Heart right ventricle (tissue), 16 donors: ENCODE measurements at places on chromosomes 12 and 14. TPM values are rescaled to one million over a fixed set of nuclear protein-coding genes. Genes with fewer than 3 reads are reported as not detected.

GRCh38 chr12:76766161-76766560 is 2.2 kb downstream of the ZDHHC17 start:
- no peak for DNase-seq

GRCh38 chr12:11568762-11569478 is 80.6 kb upstream of the ETV6 start:
- no peak for DNase-seq

DNA sequence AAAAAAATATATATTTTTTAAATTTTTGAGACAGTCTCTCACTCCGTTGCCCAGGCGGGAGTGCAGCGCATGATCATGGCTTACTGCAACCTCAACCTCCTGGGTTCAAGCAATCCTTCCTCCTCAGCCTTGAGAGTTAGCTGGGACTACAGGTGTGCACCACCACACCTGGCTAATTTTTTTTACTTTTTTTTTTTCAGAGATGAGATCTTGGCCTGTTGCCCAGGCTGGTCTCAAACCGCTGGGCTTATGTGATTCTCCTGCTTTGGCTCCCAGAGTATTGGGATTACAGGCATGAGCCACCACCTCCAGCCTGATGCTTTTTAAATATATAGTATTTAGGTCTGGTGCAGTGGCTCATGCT is 24.5 kb downstream of the MDM2 start:
- no peak for DNase-seq

- no peak for DNase-seq
Measured at GRCh38 chr12:43337571-43338444, 214.2 kb downstream of the ADAMTS20 start.

DNA sequence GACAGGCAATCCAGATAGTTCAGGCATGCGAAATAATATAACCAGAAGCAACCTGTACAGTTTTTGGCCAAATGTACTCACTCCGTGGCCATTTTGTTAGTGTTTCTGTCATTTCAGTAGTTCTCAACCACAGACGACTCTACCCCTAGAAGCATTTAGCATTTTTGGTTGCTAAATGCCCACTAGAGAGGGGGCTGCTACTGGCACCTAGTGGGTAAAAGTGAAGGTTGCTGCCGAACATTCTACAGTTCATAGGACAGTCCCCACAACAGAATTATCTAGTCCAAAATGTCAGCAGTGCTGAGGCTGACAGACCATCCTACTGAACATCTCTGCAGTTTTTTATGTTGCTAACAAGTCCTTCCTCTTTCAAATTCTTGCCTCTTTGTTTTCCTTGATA is 107.4 kb downstream of the TSHR start:
- DNase-seq, result no peak

GRCh38 chr12:57223191-57224165 is 6.0 kb upstream of the SHMT2 start:
- DNase-seq, result no peak

- no peak for DNase-seq
Measured at GRCh38 chr12:89672589-89672979, 36.1 kb downstream of the ATP2B1 start.

- DNase-seq, result no peak
Measured at GRCh38 chr12:46832130-46832704, 6.4 kb upstream of the SLC38A4 start.

DNA sequence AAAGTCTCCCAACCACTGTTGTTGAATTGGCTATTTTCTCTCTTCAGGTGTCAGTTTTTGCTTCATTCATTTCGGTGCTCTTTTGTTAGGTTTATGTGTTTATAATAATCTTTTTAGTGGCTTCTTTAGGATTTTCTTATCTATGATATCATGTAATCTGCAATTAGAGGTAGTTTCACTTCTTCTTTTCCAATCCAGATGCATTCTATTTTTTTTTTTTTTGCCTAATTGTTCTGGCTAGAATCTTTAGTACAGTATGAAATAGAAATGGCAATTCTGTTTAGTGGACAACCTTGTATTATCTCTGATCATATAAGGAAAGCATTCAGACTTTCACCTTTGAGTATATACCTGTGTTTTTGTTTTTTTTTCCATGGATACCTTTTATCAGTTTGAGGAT is 17.4 kb downstream of the CNOT2 start:
- DNase-seq, result no peak

DNA sequence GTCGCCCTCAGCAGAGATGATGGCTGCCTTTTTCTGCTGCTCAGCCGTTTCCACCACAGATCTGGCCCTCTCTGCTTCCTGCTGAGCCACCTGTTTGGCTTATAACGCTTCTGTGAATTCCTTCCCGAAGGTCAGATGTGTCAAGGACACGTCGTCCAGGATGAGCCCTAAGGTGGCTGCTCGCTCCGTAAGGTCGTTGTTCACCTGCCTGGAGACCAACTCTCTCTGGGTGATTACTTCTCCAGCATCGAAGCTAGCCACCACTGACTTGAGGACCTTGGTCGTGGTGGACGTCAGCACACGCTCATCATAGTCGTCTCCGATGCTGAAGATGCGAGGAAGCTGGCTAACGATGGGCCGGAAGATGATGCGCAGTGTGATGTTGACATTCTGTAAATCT is 11.7 kb upstream of the ASB8 start:
- no peak for DNase-seq

DNA sequence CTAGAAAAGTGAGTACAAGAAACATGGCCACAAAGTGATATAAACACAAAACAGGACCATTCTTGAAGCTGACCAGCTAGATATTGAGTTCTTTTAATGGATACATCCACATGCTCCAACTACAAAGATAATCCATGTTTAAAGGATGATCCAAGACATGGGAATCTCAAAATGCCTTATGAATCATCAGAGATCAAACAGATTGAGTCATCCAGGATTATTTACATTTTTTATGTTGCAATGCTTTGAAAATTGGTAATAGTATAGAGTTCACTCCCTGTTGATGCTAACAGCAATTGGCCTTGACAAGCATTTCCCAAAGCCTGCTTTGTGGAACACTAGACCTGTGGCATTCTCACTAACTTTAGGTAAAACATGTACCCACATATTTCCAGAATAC is 293.0 kb upstream of the TBX3 start:
- no peak for DNase-seq

GRCh38 chr12:131850856-131851559 is 22.8 kb downstream of the MMP17 start:
- peak; percentile 9 for DNase-seq

DNA sequence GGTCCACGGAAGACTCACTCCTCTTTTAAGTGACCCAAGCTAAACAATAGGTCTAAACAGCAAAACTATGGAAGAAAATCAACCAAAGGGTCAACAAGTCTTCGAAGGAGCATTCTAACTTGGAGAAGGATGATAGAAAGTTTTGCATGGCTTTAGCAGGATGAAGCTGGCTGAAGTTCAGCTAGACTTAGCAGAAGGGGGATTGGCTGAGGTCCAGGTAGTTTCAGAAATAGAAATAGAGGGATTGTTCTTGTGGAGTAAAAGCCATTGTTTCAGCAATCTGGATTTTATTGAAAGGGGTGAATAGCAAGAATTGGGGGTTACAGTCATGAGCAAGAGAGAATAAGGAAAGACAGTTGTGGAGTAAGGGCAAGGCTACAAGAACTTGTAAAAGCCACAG is 84.7 kb upstream of the TSPAN8 start:
- DNase-seq, result no peak

DNA sequence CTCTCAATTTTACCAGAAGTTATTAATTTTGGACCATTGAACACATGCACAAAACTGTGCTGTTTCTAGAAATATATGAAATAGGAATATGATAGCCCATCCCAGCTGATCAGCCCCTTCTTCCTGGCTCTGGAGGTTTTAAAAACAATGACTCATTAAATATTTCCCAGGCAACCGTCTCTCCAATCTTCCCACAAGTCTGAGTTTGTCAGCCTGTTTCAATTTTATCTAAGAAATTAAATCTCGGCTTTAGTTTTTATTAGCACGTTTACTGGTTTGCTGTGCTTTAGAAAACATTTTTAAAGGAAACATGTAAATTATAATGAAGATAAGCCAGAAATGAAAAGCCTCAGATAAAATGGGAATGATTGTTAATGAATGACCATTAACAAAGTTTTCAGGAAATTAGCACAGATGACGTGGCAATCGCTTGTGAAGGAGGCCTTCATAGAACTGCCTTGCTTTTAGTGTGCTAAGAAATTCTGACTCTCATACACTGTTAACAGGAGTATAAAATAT is 89.3 kb upstream of the RAP1B start:
- DNase-seq, result no peak

Gene C12orf54
- not detected for total RNA-seq

Gene TCTN1
- total RNA-seq, result 27.6 TPM

Gene EPYC
- not detected for total RNA-seq

Gene ACIN1
- 68.7 TPM for total RNA-seq

Gene MUCL1
- not detected for total RNA-seq
